ENCODE measurements at places on chromosomes 4 and X.

DNA sequence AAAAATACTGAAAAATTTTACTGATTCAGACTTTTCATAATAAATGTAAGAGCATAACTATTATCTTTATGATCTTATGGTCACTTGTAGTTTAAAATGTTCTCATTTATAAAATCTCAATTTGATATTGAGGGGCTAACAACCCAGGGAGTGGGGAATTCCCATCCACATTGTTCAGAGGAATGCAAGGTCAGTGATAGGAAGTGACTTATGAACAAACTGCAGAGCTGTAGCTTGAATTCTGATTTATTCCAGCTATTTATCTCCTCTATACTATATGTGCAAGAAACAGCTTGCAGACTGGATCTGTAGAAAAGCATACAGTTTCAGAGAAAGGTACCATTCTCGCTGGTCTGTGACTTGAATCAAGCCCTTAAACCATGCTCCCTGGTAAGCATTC lies 61.6 kb downstream of the SEC24D start:
- no peak for DNase-seq

DNA sequence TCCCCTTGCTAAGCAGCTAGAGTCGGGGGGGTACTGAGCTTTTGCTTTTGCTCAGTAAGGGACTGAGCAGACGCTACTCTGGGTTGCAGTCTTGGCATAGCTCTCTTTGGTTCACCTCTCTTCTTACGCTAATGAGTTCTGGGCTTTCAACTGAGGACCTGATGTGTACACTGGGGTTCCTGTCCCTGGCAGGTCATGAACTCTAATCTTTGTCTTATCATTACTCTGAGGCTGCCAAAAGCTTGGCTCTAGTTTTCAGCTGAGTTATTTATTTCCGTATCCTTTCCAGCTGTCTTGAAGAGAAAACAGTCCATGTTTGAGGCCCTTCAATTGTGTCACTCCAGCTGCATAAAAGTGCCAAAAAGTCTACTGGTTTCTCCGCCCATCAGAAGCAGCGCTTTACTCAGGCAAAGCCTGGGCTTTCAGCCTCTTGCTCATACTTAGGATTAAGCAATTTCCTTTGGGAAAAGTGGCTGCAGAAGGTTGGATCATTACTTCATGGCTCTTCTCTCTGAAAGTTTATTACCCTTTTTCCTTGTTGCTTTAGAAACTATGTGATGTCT lies 121.0 kb upstream of the STOX2 start:
- DNase-seq: no peak

GRCh38 chrX:110853610-110854009 lies 58.0 kb upstream of the CHRDL1 start:
- no peak for DNase-seq

DNA sequence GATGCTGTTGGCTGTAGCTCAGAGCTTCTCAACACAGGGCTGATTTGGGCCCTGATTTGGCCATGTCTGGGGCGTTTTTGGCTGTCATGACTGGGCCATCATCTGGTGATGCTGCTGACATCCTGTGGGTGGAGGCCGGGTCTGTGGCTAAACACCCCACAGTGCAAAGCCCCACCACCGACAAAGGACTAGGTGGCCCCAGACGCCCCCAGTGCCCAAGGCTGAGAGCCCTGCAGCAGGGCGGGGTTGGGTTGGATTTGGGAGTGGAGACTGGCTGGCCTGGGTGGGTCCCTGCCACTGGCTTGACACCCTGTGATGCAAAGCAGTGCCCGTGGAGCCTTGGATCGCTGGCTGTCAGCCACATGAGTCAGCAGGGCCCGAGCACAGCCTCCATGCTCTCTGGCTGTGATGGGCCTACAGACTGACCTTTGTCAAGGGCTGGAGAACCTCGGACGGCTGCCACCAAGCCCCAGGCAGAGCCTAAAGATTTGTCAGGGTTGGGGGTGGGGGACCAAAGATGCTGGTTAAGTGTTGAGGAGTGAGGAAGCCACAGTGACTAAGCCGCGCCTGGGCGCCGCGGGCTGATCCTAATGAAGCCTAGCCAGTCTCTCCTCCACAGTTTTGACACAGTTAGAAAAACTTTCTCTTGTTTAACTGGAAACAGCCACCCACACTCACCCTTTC lies 28.3 kb downstream of the CYTL1 start:
- DNase-seq: no peak

DNA sequence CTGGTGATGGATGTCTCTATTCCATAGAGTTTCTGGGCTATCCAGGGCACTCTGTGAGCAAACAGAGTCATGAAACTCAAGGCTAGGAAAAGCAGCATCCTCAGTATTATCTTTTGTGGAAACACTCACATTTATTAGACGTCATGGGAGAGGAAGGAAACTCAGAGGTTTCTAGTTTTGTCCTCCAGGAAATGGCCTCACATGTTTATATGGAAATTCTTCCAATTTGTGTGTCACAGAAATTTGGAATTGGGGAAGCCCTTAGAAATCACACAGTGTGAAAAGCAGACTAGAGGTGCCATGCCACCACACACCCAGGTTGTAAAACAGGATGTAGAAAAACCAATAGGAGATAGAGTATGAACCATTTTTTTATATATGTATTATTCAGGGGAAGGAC lies 31.1 kb downstream of the IDS start:
- no peak for DNase-seq

DNA sequence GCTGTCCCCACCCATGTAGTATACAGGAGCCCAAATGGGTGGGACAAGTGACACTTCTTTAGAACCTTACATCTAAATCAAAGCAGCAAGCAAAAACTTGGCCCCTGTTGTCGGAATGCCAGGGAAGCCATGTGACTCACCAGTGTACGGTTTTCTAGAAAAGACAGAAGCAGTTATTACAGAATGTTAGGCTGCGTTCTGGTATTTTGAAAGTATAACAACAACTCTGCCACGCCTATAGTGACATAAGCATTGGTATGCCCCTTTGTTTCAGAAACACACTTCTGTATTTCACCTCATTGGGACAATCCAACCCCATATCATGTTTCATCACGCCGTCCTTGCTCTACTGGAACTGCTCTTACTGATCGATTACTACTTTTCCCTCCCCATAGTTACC lies 14.8 kb downstream of the PDHA1 start:
- DNase-seq: no peak
